ENCODE measurements at places on chromosomes 2 and 18.

DNA sequence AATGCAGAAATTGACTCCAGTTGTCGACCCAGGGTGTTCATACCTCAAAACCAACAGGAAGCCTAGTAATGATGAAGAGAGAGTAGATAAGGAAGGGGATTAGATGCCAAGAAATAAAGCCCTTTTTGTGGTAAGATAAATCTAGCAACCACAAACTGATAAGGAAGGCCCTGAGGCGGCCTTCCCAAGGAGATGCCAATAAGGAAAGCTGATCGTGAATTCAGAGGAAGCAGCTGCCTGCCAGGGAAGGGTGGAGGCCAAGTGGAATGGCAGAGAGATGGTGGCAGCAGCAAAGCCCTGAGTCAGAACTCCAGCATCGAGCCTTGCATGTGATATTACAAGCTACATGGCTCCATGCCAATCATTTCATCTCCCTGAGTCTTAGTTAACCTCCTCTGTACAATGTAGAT, 126.3 kb downstream of the IRS1 start:
- DNase-seq: peak; percentile 81

DNA sequence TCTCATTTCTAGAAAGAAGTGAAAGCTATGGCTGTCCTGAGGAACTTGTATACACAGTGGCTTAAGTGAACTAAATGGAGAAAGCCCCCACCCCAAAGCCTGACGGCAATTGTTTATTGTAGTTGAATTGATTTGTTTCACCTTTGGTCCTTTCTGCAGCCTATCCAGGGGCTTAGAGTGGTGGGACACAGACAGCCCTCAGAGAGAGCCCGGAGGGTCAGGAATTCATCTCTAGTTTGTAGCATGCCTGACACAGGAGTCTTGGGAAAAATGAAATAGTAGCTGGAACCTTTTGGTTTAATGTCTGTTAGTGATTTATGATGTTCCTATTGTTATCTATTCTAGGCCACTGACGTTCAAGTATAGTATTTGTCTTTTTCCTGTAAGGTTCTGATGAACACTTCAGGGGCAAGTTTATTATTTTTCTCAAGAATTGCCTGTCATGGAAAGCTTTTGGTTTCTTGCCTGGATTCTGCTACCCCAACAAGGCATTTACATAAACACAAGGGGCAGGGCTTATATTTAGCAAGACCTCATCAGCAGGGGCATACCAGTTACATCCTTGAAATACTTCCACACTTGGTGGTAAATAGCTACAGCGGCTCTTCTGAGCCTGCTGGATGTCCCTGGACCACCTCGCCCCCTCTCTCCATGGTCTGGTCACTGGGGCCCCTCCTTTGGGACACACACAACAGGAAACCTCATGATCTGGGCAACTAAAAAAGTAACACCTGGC, 44.4 kb downstream of the KCNE4 start:
- DNase-seq: no peak

GRCh38 chr2:96604104-96604503, 34.0 kb downstream of the KANSL3 start:
- no peak for DNase-seq

GRCh38 chr2:169694894-169695260, 608 bp downstream of the PHOSPHO2 start:
- no peak for DNase-seq

DNA sequence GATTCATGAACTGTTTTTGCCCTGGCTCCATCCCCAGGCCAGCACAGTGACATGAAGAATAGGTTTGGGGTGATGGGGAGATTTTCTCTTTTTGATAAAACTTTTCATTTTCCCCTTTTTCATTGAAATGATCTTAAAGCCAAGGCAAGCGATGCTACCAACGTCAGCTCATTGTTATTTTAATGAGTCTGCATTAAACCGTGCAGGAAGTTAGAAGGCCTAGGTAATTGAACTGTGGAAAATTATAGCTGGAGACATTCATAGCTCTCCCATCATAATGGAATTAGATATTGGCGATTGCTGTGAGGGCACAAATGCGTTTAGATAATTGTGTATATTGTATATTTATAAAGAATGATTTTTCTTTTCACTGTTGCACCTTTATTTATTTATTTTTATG, 33.2 kb downstream of the SMARCAL1 start:
- DNase-seq: no peak

- no peak for DNase-seq
Measured at GRCh38 chr2:149715894-149716293, 128.3 kb upstream of the MMADHC start.

- no peak for DNase-seq
Measured at GRCh38 chr2:215615067-215615802, 179.4 kb upstream of the FN1 start.

DNA sequence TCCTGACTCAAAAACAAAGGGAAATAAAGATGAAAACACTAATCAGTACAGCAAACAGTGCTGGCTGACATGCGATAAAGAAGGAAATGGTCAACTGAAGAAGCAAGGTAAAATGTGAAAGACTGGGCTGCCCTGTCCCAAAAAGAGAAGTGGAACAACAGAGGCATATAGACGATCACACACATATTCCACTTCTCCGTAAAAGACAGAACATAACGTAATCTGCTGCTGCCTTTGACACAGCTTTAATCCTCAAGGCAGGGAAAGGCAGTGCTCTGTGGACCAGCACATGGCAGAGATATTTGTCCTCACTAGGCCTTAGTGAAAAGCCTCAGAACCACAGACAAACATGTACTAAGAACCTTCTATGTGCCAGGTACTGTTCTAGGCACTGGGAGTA, 24.3 kb upstream of the REL start:
- DNase-seq: no peak

DNA sequence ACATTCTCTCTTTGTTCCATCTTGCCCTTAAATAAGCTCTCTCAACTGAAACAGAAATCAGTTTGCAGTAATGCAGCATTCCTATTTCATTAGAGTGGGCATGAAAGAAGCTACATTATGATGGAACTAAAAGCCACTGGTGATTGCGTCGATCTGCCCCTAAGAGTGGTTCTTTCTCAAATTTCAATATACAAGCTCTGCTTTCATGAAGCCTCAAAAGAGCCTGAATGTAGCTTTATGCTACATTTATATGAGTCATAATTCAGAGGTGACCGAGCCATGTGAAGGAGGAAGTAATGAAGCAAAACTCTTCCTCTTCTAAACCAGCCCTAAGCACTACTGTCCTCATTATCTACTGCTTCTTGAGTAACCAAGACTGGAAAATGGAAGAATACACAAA, 64.8 kb upstream of the CYTIP start:
- DNase-seq: no peak

GRCh38 chr2:109631741-109632140, 17.6 kb downstream of the SOWAHC start:
- no peak for DNase-seq

- no peak for DNase-seq
Measured at GRCh38 chr2:223439184-223439583, 163.0 kb downstream of the SCG2 start.

- no peak for DNase-seq
Measured at GRCh38 chr2:238846628-238847418, 1.1 kb upstream of the TWIST2 start.

- no peak for DNase-seq
Measured at GRCh38 chr2:38661306-38661705, 4.6 kb upstream of the GALM start.
